Activated naive CD8-positive, alpha-beta T cell treated with anti-CD3 and anti-CD28 coated beads for 36 hours (primary cell): ENCODE measurements at places on chromosomes 6 and 20.

DNA sequence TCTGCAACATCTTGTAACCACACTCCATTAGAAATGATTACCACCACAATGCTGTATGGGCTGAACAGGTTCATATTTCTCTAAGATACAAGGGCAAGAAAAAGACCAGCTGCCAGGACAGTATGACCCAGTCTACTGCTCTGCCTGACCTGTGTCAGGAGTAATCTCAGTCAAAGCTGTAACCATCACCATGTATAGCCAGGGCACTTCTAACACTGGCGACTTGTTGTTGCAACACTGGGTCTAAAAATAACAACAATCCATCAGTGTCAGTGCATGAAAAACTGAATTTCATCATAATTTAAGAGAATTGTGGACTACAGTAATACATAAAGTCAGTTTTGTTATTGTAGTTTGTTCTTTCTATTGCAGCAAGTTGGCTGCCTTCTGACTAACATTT, 738.6 kb upstream of the ADGRB3 start:
- DNase-seq: no peak

- no peak for DNase-seq
These were observed 39.5 kb upstream of the ADGRF5 start for GRCh38 chr6:46961232-46961631.

- peak; percentile 53 for DNase-seq
These were observed 102.1 kb downstream of the CEBPB start for GRCh38 chr20:50292591-50293283.

DNA sequence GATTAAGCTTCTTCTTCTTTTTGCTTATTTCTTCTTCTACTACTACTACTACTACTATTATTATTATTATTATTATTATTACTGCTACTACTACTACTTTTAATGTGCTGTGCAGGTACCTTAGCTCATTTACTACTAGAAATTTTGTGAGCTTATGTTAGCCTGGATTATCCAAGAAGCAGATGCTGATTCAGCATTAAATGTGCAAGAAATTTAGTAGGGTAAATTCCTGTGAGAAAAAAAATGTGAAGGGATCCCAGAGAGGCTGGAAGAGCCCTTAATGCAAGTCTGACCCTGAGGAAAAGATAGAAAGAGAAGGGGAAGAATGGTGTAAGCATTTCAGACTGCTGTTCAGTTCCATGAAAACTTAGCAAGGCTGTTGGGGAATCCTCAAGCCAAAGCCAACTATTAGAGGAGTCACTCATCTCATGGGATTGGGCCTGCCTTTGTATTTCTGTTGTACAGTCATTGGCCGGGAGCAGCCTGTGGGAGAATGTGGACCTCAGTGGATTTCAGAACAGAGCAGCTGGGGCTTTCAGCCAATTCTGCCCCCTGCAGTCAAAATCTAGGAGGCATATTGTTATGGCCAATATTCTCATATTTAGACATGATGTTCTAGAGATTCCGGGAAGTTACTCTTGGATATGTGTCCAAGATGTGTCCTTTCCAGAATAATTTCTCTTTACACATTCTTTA, 37.2 kb upstream of the TSPYL1 start:
- DNase-seq: no peak

GRCh38 chr6:106538145-106538544, 91.2 kb downstream of the RTN4IP1 start:
- no peak for DNase-seq

DNA sequence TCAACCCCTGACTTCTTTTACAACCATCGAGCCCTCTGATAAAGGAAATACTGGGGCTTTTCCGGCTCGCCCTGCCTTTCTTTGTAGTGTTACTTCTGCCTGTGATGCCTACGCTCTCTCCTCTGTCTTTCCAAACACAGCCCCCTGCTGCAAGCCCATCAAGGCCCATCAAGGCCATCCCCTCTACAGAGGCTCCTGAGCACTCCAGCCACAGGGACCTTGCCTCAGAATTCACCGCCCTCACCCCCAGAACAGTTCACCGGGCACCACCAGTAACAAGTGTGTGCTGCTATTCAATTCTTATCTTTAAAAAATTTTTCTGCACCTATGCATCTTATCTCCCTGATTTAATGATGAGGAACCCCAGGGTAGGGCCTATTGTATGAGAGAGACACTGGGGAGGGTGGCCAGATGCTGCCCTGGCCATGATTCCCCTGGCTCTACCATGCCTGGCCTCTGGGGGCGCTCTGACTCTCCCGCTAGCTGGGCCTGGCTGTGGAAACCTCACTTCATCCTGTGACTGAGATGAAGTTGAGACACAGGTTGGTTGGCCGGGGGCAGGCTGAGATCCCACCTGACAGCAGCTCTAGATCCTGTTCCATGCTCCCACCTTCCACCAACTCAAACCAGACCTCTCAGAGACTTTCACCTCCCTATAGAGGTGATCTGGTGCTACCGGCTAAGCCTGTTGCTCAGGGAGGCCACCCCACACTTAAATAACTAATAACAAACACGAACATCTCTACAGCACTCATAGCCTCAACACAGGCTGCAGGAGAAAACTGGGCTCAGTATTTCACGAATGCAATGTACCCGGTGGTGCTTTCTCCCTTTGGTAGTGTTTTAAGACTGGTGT, 19.2 kb upstream of the GLP1R start:
- peak; percentile 55 for DNase-seq

GRCh38 chr6:131918650-131919355, 32.4 kb downstream of the CCN2 start:
- no peak for DNase-seq

DNA sequence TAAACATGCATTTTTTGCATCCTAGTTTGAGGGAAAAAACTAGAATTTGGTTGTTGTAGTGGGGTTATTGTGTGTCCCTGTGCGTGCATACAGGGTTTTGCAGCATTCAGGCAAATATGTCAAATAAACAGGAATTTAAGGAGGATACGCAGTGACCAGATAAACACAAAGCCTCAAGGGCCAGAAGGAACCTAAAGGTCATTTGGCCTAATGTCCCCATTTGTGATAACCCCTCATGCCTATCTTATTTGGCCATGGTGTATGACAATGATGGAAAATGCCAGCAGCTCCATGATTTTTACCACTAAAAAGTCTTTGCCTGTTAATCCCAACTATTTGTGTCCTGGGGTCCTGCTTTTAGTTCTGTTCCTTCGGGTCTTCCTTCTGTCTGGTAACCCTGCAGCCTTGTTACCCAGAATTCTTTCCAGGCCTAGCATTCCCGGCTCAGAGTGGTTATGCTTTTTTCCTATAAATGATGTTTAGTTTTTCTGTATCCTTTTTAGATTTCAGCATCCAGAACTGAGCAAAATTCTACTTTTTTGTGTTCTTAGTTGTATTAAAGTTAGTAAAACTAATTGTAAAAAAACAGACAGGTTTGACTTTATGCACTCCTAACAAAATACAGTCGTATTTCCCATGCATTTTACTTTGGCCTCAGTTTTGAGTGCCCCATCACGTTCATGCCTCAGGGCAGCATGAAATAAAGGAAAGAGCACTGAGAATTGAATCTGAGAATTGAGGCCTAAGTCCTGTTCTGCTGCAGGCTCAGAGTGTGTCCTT, 4.4 kb downstream of the STX16 start:
- no peak for DNase-seq

GRCh38 chr6:26172608-26172968, 85.4 kb downstream of the HFE start:
- DNase-seq: no peak

- DNase-seq: no peak
These were observed 15.5 kb downstream of the GSS start for GRCh38 chr20:34940081-34940481.

DNA sequence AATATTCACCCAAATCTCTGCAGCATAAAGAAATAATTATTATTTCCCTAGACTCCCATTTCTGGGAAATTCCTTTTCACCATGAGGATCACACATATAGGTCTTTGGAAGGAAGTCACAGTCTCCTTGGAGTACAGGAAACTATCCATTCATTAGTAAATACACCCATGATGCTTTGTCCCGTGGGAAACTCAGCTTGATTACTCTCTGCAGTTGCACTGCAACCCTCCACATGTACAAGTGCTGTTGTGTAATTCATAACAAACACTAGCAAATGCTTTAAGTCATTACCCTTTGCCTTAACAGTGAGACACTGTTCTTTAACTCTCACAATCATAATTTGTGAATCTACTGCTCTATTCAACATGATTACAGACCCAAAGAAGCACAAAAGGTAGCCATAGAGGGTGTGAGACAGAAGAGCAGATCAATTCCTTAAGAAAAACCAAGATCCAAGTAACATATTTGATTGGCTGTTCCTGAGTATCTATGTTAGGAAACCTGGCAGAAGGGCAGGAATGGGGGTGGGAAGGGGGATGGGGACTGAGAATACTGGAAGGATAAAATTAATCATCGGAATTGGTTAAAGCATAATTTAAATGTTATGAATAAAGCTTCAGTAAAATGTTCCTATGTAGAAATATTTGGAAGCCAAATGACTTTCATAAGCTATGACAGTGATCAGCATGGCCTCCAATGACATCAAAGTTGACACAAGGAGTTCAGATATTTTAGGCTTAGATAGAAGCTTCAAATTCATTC, 268.0 kb downstream of the HACE1 start:
- DNase-seq: no peak

GRCh38 chr6:54308289-54308985, at the start of gene TINAG:
Gene TINAG, plus strand, starts transcription at chr6:54308441. Its CDS starts 110 bp downstream, at chr6:54308551.
- no peak for DNase-seq

DNA sequence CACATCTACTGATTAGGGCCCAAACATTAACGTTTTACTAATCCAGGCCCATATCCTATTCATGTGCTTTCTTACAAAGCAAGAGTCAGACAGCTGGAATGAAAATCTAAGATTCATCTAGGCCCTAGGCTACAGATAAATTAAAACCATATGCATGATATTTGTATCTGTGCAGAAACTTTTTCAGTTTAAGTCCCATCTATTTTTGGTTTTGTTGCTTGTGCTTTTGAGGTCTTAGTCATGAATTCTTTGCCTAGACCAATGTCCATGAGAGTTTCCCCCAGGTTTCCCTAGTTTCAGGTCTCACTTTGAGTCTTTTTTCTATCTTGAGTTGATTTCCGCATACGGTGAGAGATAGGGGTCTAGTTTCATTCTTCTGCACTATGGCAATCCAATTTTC, 20.2 kb downstream of the ADNP start:
- no peak for DNase-seq

DNA sequence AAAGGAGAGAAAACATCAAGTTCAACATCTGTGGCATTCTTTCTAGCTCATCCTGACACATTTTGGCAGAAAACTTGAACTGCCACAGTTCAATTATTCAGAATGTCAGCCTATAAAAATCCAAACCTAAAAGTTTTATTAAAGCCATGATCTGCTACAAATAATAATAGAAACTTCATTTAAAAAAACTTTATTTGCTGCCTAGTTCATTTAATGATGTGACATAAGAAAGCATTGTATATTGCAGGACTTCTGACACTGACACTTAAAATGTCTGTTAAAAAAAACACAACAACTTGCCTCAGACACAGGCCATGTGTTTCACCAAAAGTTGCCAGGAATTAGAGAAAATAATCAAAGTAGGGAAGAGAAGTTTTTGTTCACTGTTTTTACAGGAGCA, 88.3 kb upstream of the HTR1E start:
- no peak for DNase-seq

- no peak for DNase-seq
These were observed 146.2 kb upstream of the SMLR1 start for GRCh38 chr6:130681028-130681427.

DNA sequence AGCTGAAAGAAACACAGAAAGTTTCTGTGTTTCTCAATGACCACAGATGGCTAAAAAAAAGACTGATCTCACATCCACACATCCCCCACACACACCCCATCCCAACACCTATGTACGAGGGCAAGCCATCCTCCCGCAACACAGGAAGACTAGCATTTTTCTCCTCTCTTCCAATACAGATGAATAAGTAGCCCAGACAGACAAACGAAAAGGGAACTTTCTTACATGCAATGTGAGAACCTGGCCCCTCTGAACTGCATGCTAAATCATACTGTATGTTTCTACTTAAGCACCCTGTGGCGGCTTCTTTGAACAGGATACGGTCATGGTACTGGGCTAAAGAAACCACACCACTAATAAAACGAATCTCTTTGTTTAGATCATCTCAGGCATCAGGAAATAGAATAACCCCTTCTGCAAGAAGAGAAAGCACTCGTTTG, 116.2 kb downstream of the GMDS start:
- DNase-seq: no peak

- no peak for DNase-seq
These were observed 9.7 kb upstream of the CCN6 start for GRCh38 chr6:112044196-112044595.
